ENCODE measurements at places on chromosomes 2 and 18.
A peak's percentile ranks its signal among the peaks of the same experiment; 100 is the strongest.

- DNase-seq, result no peak
These were observed 18.8 kb upstream of the EPHA4 start for GRCh38 chr2:221590861-221591365.

DNA sequence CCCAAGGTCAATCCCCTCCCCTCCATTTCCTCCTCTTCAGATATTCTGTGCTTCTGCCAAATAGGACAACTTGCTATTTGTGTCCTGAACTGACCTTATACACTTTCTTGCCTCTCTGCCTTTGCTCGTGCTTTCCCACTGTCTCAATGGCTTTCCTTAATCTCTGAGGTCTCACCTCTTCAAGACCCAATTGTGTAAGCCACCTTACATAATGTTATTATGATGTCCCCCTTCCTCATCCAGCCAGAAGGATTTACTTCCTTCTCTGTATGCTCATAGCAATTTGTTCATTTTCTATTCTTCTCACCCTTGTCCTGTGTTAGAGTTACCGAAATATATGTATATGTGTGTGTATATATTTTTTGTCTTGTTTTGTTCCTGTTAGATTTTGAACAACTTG is 26.9 kb upstream of the DARS1 start:
- DNase-seq, result no peak

DNA sequence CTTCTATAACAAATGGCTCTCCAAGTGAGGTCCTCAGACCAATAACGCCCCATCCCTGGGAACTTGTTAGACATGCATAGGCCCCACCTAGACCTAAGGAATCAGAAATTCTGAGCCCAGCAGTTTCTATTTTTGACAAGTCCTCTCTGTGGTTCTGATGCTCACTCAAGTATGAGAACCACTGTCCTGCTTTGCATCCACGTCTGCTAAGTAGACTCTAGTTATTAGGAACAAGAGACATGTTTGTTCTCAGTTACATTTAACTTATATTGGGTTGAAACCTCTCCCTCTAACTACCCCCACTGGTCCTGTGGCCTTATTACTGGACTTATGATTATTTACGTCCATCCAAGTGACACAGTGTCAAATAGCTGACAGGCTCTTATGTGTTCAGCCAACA is 70.3 kb downstream of the TMEM17 start:
- DNase-seq, result no peak

GRCh38 chr2:69086466-69086865 is 73.5 kb downstream of the ANTXR1 start:
- DNase-seq, result no peak

- DNase-seq, result no peak
These were observed 1.2 kb downstream of the GYPC start for GRCh38 chr2:126657148-126657635.

DNA sequence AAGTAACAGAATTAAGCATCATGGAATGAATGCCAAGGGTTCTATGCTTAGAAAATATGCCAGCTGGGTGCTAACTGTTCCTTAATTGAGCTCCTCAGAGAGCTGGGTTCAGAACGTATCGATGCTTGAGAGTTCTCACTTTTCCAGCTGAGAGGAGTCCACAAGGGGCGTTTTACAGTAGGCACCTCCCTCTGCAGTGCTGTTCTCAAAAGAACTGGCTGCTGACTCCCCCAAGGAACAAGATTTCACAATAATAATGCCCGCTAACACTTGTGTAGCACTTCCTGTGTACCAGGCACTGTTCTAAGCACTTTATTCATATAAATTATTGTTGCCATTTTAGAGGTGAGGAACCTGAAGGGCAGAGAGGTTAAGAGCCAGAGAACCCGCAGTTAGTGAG is 18.1 kb upstream of the TMEM237 start:
- no peak for DNase-seq

- no peak for DNase-seq
These were observed 64.2 kb upstream of the GREB1L start for GRCh38 chr18:21177822-21178221.

- DNase-seq, result no peak
These were observed 2.4 kb upstream of the ASB1 start for GRCh38 chr2:238424313-238424700.

GRCh38 chr2:240326246-240326645 is 109.2 kb upstream of the GPC1 start:
- no peak for DNase-seq

GRCh38 chr18:49494660-49495059 is 7.6 kb upstream of the C18orf32 start:
- peak; percentile 20 for DNase-seq

- DNase-seq, result no peak
These were observed 17.5 kb upstream of the FAHD2A start for GRCh38 chr2:95384854-95385569.

- no peak for DNase-seq
These were observed 98.6 kb downstream of the SLC4A10 start for GRCh38 chr2:161722547-161723503.

DNA sequence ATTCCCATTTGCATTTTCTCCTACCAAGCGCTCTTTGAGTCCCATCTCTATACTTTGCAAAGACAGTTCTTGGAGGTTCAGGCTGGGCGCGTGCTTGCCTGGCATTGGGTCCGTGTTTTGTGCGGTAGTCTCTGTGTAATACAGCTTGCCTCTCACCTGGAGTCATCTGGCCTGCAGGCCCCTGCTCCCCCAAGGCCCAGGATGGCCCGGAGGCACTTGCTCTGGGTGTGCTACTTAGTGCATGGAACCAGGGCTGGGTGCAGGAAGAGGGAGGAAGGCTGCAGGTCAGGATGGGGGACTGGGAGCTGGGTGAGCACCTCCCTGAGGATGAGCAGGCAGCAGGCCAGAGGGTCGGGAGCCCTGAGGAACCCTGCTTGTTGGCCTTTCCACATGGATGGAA is 220.9 kb downstream of the LDLRAD4 start:
- no peak for DNase-seq

GRCh38 chr18:46642561-46642960 is 14.5 kb downstream of the LOXHD1 start:
- DNase-seq, result no peak

- DNase-seq, result no peak
These were observed 32.1 kb upstream of the NCKAP5 start for GRCh38 chr2:133600266-133600928.

GRCh38 chr18:78816916-78817315 is 162.7 kb upstream of the SALL3 start:
- DNase-seq, result no peak

DNA sequence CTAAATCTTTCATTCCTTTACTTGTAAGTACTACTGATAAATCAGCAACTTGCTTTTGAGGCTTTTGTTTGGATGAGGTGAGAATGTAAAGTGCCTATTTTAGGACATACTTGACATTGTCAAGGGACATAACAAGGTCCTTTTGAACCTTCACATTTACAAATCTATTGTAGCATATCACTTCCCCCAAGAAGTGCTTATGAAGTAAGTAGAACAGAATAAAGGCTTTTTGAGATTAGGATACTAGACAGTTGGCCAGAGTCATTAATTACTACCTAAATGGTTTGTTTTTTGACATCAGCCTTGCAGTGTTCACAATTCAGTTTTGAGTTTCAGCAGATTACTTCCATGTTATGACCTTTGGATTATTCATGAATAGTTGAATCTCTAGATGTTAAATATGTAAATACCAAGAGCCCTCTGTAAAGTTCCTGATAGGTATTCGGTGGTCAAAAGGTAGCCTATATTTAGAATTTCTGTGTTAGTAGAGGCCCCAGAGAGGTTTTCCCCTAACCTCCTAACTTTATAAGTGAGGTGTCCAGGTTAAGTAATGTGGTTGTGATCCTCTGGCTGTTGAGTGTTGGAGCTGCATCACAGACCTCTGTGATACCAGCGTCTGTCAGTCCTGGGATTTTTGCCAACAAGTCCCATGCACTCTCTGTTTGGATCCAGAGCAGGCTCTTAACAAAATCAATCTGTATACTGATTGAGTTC is 67.2 kb downstream of the LCLAT1 start:
- peak; percentile 5 for DNase-seq

DNA sequence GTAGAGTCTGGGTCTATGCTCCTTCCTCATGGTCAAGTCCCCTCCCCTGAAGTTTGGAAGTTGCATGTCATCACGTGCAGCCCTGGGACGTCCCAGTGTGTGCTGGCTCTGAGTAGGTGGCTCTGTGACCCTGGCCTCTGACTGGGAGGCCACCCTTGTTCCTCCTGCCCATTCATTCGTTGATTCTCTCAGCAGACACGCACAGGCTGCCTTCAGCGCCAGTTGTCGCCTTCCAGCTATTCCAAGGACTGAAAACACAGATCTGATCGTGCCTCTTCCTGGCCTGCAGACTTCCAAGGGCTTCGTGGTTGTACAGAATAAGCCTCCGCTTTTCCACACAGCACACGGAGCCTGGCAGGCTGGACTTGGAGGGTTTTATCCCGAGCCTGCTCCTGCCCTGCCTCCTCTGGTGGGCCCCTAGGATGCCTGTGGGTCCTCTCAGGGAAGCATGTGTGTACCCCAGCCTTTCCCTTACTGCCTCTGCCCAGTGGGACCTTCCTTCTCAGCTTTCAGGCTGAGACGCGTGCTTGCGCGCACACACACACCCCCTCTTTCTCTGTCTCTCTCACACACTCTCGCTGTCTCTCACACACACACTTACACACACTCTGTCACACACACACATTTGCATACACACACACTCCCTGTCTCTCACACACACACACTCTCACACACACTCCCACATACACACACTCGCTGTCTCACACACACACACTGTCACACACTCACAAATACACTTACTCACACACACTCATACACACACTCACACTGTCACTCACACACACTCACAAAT is 17.7 kb downstream of the SH3BP4 start:
- DNase-seq, result peak; percentile 43

DNA sequence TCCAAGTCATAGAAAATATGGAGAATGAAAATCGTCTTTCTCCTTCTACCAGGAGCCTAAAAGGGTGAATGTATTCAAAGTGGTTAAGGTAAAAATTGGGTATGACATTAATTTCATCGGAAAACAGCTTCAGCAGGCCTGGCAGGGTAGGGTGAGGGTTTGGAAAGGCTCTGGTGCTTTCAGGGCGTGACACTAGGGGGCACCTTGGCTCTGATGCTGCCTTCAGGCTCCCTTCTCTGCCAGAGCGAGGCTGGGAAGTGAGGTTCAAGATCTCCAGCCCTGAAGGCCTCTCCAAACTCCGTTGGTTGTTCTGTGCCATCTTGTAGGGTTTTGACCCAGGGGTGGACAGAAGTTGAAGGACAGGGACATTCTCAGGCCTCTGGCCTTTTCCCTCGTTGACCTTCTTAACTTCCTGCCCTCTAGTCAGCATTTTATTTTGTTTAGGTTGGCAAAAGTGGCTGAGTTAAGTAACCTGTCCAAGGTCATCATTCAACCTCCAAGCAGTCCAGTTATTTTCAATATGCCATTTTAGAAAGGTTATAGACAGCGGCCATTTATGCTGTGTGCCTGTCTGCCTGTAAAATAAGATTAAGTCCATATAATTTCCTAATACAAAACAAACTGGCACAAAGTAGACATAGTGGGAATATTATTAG is 40.3 kb downstream of the EML6 start:
- no peak for DNase-seq

GRCh38 chr18:66674286-66674685 is 70.4 kb upstream of the CDH19 start:
- peak; percentile 5 for DNase-seq

GRCh38 chr18:48709371-48710062 is 170.7 kb downstream of the CTIF start:
- peak; percentile 65 for DNase-seq

- no peak for DNase-seq
These were observed 334.1 kb upstream of the FAM98A start for GRCh38 chr2:33933203-33933602.

- DNase-seq, result no peak
These were observed 13.8 kb downstream of the DNAJC10 start for GRCh38 chr2:182729710-182730339.

- no peak for DNase-seq
These were observed 353.9 kb downstream of the PID1 start for GRCh38 chr2:228917220-228917619.

DNA sequence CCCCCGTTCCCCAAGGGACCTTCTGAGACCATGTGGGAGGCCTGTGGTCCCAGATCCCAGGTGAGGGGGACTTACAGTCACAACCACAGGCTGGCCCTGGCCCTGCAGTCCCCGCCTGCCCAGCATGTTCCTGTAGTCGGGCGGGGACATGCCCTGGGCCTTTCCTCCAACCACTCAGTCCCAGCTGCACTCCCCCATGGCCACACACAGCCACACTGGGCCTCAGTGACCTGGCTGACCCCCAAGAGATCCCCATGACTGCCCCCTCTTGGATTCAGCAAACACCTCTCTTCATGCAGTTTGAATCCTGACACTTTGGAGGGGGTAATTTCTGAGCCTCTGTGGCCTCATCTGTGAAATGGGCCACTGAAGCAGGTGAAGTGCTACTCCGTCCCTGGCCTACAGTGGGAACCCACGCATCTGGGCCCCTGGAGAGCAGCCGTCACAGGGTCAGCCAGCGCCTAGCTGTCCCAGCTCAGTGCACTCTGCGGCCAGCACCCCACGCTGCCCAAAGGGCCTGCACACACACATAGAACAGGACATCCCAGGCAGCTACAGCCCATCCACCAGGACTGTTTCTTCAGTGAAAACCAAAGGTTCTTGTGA is 12.7 kb upstream of the ARHGEF4 start:
- no peak for DNase-seq

- DNase-seq, result no peak
These were observed 36.2 kb downstream of the LCT start for GRCh38 chr2:135800513-135801460.

DNA sequence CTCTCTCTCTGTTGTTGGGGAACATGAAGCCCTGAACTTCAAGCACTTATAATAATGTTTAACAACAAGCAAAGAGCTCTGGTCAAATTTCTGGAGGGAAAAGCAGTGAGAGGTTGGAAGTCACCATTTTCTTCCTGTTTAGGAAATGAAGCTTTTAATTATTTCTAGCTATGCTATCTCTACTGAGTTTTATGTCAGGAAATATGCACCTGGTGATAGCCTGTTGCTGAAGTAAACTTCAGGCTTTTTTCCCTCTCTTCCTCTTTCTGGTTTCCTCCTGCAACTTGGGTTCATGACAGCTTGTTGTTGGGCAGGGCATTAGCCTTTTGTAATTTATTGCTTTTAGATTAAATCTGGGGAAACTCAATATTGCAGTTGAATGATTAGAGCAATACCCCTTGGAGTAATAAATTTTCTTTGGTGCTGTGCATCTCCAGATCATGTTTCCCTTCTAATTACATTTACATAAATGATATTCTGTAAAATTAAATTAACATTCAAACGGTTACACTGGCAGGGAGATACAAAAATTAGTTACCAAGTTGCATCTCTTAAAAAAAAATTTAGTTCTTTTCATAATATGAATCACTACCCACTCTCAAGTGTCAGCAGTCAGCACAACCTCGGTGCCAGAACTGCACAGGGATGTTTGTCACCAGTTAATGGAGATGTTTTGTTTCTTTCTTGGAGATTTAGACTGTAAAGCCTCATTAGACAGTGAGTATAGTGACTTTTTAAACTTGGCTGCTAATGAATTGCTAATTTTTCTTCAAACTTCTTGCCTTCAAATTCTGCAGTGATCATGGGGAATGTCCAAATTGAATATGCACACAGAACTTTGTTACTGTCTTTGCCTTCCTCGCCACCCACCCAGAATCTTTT is 466.6 kb upstream of the ETAA1 start:
- DNase-seq, result no peak
